Activated T-cell treated with anti-CD3 and anti-CD28 coated beads for 1 hour (primary cell): ENCODE measurements at places on chromosomes 12 and 14.

GRCh38 chr14:59435987-59436386 is 29.2 kb downstream of the GPR135 start:
- no peak for DNase-seq

GRCh38 chr12:80086025-80086424 is 13.3 kb upstream of the OTOGL start:
- no peak for DNase-seq

DNA sequence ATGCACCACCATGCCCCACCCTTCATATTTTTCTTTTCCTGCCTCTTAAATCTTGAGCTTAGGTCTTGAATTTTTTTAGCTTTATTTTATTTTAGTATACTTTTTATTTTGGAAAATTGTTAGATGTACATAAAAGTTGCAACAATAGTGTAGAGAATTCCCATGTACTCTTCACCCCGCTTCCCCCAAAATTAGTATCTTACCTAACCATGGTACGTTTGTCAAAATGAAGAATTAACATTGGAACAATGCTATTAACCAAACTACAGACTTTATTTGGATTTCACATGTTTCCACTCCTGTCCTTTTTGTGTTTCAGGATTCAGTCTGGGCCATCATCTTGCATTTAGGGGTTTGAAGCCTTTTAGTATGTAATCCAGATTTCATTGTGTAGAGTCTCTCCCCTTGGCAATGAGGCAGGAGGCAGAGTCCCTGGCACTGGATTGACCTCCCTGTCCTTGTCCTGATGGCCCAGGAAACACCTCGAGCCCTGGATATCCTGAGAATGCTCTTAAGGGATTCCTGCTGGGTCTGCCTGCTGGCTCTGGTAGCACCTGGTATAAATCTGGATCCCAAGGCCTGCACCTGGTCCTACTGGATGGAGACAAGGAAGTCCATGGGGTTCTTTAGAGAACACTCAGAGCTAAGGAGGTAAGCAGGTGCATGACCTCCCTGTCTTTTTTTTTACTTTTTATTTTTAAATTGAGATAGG is 19.9 kb upstream of the CTDSP2 start:
- DNase-seq: no peak

GRCh38 chr14:28407996-28408395 is 358.6 kb upstream of the FOXG1 start:
- DNase-seq: no peak

DNA sequence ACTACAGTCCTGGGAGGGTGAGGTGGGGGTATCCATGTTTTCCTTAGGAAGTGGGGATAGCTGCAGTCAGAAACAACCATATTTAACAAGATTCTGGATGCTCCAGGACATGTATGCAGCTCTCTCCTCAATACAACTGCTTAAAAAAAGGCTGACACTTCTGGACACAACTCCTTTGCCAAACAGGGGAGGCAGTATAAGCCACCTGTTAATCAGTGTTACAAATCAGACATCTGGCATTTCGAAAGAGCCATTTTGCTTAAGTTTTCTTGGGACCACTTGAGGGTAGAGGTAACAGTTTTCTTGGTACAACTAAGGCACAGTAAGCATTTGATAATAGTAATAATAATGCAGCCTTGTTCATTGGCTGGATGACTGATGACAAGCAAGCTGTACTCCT is 47.1 kb downstream of the RPGRIP1 start:
- DNase-seq: no peak

- DNase-seq: no peak
Observed at GRCh38 chr14:64520699-64521098, 16.1 kb downstream of the ZBTB1 start.
